ENCODE measurements at places on chromosomes 12 and 14.

- no peak for DNase-seq
These were observed 113.0 kb downstream of the ZFP36L1 start for GRCh38 chr14:68679746-68680467.

DNA sequence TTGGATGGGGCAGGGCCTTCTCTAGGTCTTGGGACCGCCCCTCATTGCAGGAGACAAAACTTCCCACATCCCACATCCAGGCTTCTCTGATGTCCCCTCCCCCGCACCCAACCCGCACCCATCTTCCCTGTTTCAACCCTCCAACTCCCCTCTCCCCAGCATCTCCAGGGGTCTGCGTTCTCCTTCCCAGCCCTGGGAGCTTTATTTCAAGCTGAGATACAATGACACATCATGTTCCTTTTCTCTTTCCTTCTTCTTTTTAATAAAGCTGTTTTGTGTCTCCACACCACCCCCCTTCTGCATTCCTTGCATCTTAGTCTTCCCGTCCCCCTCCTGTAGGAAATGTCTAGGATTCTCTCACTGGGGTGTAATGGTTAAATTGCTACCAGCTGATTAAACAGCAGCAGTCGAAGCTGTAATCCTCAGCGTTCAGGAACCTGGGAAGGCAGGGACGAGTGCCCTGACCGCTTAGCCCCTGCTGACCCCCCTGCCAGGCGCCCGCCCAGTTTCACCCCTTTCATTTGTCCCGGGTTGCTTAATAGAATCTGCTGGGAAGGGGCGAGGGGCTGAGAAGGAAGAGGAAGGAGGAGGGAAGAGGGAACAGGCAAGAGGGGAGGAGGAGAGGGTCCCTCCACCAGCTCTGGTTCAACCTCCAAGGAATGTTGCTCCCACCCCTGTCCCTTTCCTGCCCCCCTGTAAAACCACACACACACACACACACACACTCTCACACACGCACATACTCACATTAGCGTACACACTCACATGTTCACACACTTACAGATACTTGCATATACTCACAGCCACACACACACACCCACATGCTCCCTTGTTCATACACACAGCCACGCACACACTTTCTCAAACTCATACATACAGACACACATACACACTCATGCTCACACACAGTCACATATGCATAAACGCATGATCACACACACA is 104.5 kb upstream of the MED13L start:
- DNase-seq: peak; percentile 99

GRCh38 chr12:110200124-110200417 is 75.9 kb downstream of the IFT81 start:
- peak; percentile 48 for DNase-seq

- DNase-seq: peak; percentile 71
These were observed 9.0 kb downstream of the SLC8B1 start for GRCh38 chr12:113325916-113326315.

Measured in fibroblast of skin of abdomen (primary cell).